ENCODE measurements at places on chromosomes 4 and X.

- no peak for DNase-seq
Observed at GRCh38 chrX:48616576-48616975, 19.3 kb downstream of the WDR13 start.

DNA sequence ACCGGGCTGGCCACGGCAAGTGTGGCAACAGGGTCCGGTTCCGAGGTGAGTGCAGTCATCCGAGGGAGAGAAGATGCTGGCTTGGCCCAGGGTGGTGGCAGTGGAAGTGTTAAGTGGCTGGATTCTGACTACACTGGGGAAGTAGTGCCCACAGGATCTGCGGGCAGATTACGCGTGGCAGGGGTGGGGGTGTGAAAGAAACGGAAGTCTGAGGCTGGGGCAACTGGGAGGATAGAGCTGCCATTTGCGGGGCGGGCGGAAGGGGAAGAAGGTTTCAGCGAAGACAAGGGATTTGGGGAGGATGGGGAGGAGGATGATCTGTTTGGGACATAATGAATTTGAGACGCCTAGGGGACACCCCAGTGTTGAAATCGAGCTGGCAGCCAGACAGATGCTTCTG is 5.3 kb downstream of the RS1 start:
- DNase-seq = no peak

DNA sequence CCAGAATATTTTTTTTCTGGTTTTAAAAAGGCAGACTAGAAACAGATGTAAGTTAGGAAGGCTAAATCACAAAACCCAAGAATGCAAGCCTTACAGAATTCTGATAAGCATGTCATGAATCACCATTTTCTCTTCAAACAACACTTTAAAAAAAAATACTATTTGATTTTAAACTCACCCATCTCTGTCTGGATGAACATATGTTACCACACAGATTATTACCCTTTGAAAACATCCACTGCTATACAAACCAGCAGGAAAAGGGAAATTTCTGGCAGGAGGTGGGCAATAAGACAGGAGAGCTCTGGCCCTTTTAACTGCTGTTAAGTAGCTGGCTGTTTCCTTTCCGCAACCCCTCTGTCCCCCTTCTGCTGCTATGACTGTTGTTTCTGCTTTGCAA is 317.7 kb upstream of the NOCT start:
- DNase-seq = no peak

GRCh38 chrX:115297189-115297588 is 7.7 kb downstream of the LUZP4 start:
- no peak for DNase-seq

- no peak for DNase-seq
Observed at GRCh38 chr4:5043579-5043978, 7.7 kb upstream of the STK32B start.

- no peak for DNase-seq
Observed at GRCh38 chr4:186144946-186145569, 40.6 kb downstream of the FAM149A start.

DNA sequence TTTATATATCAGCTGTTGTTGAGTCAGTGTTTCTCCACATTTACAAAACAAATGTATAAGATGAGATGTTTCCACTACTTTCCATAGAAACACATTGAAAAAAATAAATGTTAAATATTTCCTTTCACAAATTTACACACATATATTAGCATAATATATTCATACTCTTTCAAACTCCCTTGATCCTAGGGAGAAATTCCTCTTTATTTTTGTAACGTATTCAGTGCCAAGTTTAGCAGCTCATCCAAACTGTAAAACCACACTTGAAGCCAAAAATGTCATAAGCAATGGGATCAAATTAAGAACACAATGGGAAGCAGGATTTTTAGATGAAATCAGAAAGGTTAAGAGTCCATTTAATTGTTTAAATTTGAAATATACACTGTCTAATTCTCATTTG is 381.1 kb upstream of the MAD2L1 start:
- DNase-seq = no peak

DNA sequence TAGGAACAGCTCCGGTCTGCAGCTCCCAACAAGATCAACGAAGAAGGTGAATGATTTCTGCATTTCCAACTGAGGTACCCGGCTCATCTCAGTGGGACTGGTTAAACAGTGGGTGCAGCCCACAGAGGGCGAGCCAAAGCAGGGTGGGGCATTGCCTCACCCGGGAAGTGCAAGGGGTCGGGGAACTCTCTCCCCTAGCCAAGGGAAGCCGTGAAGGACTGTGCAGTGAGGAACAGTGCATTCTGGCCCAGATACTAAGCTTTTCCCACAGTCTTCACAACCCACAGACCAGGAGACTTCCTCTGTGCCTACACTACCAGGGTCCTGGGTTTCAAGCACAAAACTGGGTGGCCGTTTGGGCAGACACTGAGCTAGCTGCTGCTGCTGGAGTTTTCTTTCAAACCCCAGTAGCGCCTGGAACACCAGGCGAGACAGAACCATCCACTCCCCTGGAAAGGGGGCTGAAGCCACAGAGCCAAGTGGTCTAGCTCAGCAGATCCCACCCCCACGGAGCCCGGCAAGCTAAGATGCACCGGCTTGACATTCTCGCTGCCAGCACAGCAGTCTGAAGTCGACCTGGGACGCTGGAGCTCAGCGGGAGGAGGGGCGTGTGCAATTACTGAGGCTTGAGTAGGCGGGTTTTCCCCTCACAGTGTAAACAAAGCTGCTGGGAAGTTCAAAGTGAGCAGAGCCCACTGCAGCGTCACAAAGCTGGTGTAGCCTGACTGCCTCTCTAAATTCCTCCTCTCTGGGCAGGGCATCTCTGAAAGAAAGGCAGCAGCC is 84.6 kb downstream of the THOC2 start:
- DNase-seq = no peak

DNA sequence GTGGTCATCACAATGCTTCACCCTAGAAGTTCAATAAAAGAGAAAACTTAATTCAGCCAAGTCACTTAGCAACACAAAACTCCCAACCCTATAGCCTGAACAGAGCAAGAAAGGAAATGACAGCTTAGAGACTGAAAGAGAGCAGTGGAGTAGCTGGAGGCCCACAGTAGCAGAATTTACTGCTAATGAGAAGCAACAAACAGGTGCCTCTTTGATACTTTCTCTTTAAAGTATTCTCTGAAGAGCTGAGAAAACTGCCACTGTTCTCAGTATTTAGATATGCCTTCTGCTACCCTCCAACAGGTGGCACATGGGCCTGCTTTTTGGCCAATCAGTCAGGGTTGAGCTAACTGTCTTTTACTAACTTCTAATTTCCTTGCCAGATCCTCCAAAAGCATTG is 240.0 kb downstream of the GPC3 start:
- no peak for DNase-seq

DNA sequence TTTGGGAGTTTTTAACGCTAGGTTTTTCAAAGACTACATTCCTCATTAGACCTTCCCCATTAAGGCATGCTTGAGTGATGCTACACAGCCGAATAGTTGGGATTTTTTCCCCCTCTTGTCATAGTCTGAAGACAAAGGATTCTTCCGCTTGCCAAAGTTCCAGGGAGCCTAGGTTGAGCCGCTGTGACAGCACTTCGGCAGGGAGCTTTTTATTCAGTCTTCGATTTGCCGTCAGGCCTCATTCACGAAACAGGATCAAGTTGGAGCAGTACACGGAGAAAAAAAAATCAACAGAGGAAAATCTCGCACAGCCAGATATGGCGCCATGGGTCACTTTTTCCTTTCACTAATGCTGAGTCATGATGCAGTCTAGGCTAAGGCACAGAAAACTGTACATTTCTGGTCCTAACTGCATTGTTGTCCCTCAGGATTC is 24.3 kb downstream of the SHROOM3 start:
- DNase-seq = no peak

DNA sequence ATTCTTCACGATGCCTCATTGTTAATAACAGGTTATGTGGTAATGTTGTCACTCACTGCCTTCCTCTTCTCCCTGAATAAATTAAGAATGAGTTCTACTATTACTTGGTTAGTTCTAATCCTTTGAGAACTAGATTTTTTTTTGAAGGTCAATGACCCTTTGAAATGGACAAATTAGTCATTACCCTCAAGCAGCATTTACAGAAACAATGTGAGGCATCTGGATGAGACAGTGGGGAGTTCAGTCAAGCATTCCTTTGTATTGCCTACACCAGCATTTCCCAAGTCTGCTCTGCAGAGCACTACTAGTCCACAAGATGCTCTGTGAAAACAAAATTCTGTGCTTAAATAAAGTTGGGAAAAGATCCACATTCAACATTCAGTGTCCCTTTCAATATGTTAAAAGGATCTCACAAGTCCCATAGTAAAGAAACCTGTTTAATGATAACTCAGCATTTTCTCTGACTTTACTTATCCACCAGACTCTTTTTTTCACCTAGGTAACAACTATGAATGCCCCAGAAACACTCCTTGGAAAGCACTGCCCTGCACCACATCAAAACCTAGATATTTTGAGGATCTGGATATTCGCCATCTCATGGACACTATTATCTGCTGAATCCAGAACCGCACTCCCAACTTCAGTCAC is 60.6 kb downstream of the CHRDL1 start:
- DNase-seq = no peak

- no peak for DNase-seq
Observed at GRCh38 chr4:59805176-59805575, 1395.0 kb upstream of the ADGRL3 start.

GRCh38 chrX:147848543-147849443 is 62.9 kb upstream of the FMR1 start:
- DNase-seq = no peak

GRCh38 chr4:128009428-128009827 is 44.2 kb downstream of the ABHD18 start:
- DNase-seq = no peak

DNA sequence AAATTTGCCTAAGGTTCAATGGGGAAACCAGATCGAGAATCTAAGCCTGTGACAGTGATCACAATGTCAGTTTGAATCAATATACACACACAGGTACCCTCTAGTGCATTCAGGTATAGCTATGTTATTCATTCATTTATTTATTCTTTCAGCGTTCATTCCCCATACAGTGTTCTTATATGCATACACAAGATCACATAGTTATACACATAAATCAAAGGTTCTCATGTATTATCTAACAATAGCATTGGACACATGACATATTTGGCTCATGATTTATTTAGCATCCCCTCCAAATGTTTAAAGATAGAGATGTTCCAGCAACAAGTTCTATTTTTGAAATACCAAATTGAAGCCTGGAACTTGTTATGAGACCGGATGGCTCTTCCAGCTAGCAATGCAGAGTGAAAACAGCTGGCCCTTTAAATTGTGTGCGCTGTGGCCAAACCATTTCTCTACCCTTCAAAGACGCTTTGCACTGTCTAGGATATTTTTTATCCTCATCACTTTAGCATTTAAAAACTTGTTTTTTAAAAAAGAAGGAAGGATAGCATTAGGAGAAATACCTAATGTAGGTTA is 131.0 kb downstream of the ATXN3L start:
- no peak for DNase-seq

DNA sequence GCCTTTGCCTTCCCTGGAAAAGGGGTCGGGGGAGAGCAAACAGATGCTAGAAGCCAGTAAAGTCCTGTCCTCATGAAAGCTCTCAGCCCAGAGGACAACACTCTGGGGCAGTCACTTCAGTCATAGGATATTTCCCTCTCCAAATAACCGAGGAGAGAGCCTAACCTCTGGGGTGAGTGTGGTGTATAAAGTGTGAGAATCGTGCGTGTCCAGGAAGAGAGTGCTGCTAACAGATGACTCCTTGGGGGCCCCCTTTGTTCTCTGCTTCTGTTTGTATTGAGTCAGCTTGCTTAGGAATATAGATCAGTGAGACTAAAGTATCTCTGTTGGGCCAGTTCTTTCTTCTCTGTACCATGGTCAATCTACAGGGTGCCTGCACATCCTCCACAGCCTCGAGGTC is 247.2 kb downstream of the PALLD start:
- DNase-seq = no peak

DNA sequence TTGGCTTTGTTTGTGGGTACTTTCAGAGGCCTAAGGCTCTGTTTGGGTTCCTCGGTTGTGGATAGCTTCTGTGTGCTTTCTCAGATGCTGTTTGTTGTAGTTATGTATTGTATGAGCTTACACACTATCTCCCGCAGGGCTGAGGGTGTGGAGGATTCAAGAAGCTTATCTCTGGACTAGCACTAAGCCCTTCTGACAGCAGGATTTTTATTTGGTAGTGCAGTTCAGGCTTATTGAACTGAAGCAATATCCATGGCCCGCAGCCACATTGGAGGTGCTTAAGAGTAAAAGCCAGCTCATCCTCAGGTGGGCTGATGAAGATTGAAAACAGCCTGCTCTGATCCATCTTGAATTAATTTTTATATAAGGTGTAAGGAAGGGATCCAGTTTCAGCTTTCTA is 128.2 kb downstream of the RASGEF1B start:
- DNase-seq = no peak

- DNase-seq = no peak
Observed at GRCh38 chrX:149830192-149830873, 48.6 kb downstream of the MAGEA9 start.

- DNase-seq = no peak
Observed at GRCh38 chr4:81839347-81840042, 367.8 kb upstream of the RASGEF1B start.

DNA sequence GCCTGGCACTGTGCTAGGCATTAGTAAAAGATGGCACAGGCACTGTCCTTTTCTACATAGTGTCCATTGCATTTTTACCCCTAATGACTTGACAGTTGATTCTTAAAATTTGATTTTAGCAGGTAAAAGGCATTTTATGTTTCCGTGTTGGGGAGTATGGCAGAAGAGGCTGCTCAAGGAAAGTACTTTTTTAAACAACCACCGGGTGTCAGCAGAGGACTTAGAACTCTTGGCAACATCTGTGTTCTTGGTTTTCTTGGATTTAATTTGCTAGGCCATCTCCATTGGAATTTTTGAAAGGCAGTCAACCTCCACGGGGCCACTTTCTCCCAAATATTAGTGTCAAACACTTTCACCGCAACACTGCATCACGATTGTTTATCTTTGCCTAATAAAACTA is 102.9 kb downstream of the TSPAN7 start:
- DNase-seq = no peak

GRCh38 chr4:105327956-105328355 is 145.9 kb downstream of the PPA2 start:
- DNase-seq = no peak

GRCh38 chr4:107793996-107794395 is 30.7 kb upstream of the SGMS2 start:
- DNase-seq = no peak

- no peak for DNase-seq
Observed at GRCh38 chrX:49228185-49228584, 5.0 kb downstream of the CACNA1F start.

DNA sequence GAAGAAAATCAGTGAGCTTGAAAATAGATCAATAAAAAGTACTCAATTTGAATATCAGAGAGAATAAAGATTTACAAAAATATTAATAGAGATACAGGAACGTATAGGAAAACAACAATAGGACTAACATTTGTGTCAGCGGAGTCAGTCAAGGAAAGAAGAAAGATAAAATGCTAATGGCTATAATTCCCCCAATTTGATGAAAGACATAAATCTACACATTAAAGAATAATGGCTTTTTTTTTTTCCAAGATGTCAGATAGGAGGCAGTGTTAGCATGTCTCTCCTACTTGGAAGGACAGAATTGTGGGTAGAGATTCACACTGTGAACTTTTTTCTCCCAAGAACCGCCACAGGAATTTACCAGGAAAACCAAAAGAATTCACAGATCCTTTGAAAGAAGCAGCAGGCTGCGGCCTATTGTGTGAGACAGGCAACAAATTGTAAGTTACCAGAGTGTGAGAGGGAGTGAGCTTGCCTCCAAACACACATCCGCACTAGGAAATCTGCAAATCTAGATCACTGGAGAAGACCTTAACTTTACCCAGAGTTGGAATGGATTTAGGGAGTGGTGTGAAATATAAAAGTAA is 249.9 kb downstream of the PRDM5 start:
- no peak for DNase-seq

Measured in stimulated activated CD8-positive, alpha-beta memory T cell treated with anti-CD3 and anti-CD28 coated beads, Interleukin-7, amount 100 ng/mL, for 1 hour (primary cell).